Osteocyte (in vitro differentiated cells): ENCODE measurements at places on chromosomes 12 and 14. TPM values are rescaled to one million over a fixed set of nuclear protein-coding genes. Genes with fewer than 3 reads are reported as not detected.

DNA sequence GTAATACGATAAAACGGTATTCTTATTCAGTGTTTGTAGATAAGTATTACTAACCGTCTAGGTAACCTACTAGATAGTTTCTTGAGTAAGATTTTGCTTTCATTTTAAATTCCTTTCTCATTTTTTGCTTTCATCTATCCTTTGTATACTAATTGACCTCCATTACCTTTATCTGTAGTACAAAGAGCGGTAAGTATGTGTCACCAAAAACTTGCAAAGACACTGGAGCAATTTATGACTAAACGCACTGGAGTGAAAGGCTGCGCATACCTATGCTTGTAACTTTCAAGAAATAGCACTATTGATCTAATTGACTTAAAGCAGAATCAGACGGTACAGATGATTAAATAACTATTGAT lies 1.7 kb downstream of the ARHGAP5 start:
- peak overlapping the region; percentile 97 for H3K27ac ChIP-seq
- peaks cover 53% of the 10 kb centered on the region for H3K4me1 ChIP-seq
- H3K27me3 ChIP-seq = no peaks in the 10 kb centered on the region
- DNase-seq = no peak
- H3K4me3 ChIP-seq = peak overlapping the region; percentile 94

DNA sequence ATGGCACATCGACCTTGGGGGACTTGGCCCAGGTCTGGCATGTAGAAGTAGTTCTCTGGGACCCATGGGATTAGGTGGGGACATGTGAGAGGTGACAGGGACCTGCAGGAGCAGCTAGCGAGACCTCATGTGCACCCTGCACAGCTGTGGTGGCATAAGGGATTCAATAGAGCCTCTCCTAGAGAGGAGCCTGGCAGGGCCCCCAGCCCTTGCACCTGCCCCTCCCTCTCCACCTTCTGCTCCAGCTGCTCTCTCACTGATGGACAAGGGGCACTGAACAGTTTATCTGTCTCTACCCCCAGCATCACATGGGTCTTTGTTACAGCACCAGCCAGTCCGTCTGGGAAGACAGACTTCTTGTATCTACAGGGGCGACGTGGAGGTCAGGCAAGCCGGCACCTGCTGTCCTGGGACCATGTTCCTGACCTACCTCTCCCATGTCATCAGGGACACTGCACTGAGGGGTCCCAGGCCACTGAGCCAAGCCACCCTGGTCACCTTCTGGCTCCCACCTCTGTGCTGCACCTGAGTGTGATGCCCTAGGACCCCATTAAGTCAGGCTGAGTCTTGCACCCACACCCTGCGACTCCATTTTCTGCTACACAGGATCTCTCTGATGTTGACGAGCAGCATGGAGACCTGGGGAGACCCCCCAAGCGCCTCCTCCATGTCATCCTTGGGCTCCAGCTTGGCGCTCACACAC lies 32.6 kb downstream of the DDX11 start:
- peaks cover 8% of the 10 kb centered on the region for H3K4me1 ChIP-seq
- DNase-seq = no peak
- peaks cover 19% of the 10 kb centered on the region for H3K36me3 ChIP-seq
- no peak overlapping the region for H3K27ac ChIP-seq
- H3K27me3 ChIP-seq = no peaks in the 10 kb centered on the region

DNA sequence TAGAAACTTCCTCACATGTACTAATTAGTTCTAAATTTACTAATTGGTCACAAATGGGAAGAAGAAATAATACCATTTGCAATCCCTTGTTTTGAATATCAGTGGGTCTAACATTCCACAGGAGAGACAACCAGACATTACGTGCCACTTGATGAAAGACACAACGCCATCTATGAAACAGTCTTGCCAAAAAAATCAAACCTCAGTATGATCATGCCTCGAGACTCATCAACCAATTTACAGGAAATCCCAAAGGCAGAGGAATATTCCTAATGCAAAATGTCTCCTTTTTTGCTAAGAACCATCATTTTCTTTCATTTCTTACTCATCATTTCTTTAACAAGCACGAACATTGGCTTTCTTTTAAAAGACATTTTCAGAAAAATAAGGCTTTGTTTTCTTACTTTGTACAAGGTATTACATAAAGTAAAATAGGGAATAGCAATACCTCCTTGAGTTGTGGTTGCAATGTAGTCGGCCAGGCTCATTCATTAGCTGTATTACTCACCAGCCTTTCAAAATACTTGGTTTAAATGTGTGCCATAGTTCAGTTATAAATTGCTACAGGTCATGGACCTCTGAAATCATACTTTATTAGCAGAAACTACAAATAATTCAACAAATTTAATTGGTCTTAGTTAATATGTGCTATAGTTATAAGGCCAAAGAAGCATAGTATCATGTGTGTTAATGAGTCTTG lies 436.2 kb upstream of the FLRT2 start:
- DNase-seq = no peak
- H3K36me3 ChIP-seq = no peaks in the 10 kb centered on the region
- peaks cover 3% of the 10 kb centered on the region for H3K4me1 ChIP-seq
- no peak overlapping the region for H3K27ac ChIP-seq
- no peak overlapping the region for H3K4me3 ChIP-seq
- H3K27me3 ChIP-seq = no peaks in the 10 kb centered on the region

PLBD1 gene
- total RNA-seq = 0.13 and 0.89 TPM in 2 replicates
